ENCODE measurements at places on chromosomes 5 and 9. TPM values are rescaled to one million over a fixed set of nuclear protein-coding genes. Genes with fewer than 3 reads are reported as not detected.

Gene C1QTNF2
- total RNA-seq = 17.1 TPM

DNA sequence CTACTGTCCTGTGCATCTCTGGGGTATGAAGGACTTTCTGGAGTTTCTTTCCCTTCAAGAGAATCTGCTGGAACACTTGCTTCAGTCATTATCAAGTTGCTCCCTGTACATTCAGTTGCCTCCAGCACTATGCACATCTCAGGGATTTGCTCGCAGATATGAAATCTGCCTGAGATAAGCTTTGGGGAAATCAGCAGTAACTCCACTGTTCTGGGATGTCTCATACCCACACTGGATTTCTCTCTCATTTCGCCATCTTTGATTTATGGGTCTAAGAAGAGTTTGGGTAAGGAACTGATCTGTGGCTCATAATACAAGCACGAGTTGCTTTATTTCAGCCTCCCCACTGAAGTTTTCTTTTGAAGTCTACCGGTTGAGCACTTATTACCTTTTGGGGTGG is 585.6 kb downstream of the PSAT1 start:
- DNase-seq = no peak

Gene HEXB
- total RNA-seq = 111 TPM

DNA sequence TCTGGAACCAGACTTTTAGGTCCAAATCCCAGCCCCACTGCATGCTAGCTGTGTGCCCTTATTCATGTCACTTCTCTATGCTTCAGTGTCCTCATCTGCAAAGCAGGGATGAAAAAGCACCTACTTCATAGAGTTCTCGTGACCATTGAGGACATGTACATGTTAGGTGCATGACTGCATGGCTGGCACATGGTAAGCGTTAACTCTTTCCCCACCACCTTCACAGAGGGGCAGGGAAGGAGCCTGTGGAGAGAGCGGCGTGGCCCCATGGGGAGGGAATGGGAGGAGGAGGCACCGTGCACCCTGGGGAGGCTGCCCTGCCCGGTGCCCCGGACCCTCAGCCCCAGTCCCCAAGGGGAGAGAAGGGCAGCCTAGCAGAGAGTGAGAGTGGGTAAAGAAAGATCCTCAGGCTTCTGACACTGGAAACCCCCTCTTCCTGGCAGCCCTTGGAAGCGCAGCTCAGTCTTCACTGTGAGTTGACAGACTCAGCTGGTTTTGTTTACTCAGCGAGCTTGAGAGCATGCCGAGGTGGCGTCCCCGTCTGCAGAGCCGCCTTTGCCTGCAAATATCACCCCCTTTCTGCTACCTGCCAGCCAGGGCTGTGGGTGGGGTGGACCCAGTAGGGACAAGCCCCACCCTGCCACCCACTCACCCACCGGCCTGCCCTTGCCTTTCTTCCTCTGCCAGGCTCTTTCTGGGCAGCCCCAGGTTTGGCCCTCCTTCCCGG is 10.6 kb upstream of the ANGPTL2 start:
- no peak for DNase-seq

- no peak for DNase-seq
Measured at GRCh38 chr9:122814545-122814944, 13.8 kb downstream of the PDCL start.
